Stimulated activated CD8-positive, alpha-beta memory T cell treated with anti-CD3 and anti-CD28 coated beads, Interleukin-7, amount 100 ng/mL, for 24 hours (primary cell): ENCODE measurements at places on chromosomes 2 and 18.

DNA sequence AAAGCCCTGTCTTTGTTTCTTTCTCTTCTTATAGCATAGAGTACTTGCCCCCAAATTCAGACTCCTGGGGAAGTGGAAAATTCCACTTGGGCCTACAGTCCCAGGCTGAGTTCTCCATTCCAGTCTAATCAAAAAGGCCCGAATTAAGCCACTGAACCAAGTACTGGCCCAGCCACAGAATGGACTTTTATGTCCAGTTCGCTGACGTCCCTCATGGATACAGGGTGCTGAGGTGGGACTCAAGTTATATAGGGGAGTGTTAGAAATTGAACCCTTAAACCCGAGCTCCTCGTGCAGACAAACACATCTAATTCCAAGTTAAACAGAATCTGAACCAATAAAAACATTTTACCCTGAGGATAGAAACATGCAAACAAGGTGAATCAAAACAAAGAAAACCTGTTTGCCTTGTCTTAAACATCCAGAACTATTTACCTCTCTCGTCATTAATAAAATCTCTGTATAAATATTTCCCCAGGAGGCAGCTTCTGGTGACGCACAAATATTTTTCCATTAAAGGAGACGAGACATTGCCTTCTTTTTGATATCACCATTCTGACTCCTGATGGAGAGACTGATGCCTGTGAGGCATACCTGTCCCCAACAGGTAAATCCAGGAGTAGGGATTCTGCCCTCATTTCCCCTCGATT, 136.8 kb upstream of the ARL4C start:
- no peak for DNase-seq

GRCh38 chr2:29950481-29950880, 29.1 kb upstream of the ALK start:
- no peak for DNase-seq

- no peak for DNase-seq
Measured at GRCh38 chr2:223019390-223019930, 32.5 kb upstream of the KCNE4 start.

DNA sequence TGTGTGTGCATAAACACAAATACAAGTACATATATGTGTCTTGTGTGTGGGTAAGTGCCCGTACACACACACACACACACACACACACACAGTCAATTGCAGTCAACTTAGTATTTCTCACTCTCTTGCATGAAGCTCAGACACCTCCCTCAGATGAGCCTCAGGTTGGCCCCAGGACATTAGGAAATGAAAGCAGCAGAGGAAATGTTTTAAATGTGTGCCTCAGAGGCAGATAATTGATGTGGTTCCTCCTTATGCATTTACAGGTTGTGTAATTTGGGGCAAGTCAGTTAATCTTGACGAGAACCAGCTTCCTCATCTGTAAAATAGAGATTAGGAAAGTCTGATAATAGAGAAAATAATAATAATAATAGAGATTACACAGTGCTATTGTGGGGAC, 814.0 kb upstream of the ID2 start:
- no peak for DNase-seq

- DNase-seq: no peak
Measured at GRCh38 chr2:37060446-37060845, 23.7 kb downstream of the HEATR5B start.

GRCh38 chr2:16293871-16294270, 353.5 kb downstream of the MYCN start:
- DNase-seq: no peak

DNA sequence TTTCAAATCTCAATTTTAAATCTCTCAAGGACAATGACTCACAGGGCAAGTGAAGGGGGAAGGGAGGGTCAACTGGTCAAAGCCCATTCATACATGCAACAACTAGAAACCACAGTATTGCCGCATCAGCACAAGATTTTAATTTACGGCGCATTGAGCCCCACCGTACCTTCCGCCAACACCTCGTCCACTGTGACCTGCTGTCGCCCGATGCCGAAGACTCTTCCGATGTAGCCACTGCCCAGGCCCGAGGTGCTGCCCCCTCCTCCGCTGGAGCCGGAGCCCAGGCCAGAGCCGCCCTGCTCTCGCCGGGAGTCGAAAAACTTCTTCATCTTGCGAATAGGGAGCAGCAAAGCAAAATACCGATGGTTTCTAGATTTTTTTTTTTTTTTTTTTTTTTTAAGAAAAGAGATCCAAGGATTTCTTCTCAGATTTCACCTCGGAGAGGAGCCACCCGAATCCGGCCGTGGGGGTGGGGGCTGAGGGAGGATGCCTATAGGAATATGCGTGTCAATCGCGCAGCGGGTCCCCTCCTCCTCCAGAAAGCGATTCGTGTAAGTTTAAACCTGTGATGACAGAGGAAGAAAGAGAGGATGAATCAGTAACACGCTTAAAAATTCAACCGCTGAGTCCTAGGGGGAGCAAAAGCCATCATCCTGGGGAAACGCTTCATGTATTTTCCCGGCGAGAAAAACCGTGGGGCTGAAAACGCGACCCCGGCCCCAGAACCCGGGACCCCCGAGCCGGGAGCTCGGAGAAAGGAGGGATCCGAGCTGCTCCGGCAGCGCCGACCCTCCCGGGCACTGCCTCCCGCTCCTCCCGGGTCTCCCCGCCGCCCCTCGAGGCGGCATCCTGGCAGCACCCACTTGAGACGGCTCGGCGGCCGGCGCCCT, 584 bp downstream of the AAK1 start:
- DNase-seq: peak; percentile 33

DNA sequence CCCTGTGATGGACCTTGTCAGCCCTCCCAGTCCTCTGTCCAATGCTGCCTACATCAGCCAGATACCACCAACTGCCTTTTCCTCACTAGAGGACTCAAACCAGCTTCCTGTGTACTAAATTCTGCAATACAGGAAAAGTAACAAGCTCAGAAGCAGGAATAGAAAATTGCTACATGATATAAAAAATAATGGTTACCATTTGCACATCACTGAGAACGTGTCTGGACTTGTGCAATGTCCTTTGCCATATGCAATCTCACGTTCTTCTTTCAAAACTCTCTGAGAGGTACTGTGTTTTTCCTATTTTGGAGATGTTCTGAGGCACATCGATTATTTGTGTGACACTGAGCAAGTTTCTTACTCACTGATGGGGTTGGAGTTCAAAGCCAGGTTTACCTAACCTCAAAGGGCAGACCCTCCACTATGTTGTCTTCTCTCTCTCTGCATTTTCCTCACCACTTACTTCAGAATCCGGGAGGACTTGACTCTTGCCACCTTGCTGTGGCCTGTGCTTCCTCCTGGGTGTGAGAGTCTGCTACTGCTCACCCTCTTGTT, 12.1 kb downstream of the UPP2 start:
- DNase-seq: no peak

DNA sequence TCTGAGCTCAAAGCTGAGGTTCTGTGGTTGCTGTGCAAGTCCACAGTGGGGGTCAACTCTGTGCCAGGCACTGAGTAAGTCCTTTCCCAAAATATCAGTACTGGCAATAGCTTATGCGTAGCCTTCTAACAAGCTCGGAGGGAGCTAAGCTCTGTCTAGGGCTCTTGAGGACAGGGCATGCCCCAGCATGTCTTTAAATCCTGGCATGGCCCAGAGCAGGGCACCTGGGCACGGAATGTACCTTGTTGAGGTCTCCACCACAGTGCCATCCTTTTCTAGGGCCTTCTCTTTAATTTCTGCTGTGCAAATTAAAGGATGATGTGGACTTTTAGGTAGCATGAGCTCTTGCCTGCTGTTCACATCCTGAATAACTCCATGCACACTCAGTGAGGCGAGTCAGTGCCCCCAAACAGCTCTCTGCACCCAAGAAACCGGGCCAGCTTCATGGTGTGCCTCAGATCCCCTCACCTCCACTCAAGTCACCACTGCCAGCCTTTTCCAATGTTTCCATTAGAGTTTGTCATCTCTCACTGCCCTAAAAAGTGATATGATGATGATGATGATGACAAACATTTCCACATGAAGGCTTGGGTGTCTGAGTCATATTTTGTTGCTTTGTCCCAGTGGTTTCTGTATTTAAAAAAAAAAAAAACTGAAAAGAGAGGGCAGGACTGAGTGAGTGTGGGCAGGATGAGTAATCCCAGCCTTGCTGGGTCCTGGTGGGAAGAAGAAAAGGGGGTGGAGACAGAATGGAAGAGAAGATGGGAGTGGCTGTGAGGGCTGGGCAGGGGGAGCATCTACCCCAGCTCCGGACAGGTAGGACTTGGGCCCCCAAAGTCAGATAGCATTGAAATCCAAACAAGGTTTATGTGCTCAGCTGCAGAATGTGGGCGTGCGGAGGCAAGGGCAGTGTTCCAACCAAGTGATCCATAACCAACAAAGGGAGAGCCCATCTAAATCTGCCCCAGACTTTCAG, 78.9 kb downstream of the ZBTB7C start:
- no peak for DNase-seq

GRCh38 chr2:223214394-223215253, 162.6 kb downstream of the KCNE4 start:
- no peak for DNase-seq

GRCh38 chr2:5942204-5942603, 250.0 kb downstream of the SOX11 start:
- DNase-seq: no peak

GRCh38 chr18:14933964-14934363, 186.0 kb downstream of the ANKRD30B start:
- no peak for DNase-seq

DNA sequence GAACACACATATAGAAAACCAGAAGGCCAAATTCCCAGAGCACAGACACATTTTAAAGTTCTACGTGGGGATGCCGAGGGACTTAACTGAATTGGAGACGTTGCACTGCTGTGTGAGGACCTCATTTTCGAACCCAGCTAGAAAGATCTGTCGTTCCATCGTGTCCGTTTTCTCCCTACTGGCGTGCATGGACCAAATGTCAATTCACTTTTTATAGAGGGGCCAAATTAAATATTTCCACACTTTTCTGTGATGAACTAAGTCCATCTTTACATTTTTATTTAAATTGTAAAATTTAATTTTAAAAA, 692 bp upstream of the TSHZ1 start:
- DNase-seq: no peak

DNA sequence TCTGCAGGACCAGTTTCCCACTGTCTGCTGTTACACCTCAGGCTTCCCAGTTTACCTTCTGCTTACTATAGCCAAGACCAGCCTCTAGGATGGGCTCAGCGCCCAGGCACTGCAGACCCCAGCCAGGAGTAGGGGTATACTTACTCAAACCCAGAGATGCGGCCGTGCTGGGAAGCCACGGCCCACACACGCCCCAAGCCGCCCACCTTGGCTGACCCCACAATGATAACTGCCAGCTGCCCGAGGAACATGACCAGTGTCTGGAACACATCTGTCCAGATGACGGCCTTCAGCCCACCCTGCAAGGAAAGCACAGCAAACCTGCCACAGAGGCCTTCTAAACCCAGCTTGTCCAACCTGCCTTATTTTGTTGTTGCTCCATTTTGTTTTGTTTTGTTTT, 6.6 kb upstream of the ATRAID start:
- no peak for DNase-seq

- DNase-seq: no peak
Measured at GRCh38 chr2:71629771-71630453, 176.6 kb downstream of the DYSF start.

- no peak for DNase-seq
Measured at GRCh38 chr18:36737316-36737715, 91.5 kb downstream of the TPGS2 start.

DNA sequence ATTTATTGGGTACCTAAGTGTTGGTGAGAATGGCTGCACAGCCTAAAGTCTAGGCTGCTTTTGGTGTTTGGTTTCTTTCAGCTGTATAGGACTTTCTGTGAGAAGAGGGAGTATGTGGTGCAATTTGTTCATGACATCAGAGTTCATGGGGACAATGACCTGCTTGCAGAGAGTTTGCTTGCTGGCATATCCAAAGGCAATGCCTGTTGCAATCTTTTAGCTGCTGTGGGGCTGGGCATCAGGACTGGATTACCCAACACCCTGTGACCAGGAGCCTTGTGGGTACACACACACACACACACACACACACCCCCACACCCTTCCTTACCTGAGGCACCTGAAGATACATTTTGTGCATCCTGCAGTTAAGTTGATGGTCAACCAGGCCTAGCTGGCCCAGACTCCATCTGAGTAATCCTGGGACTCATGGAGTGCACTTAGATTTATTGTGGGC, 68.4 kb downstream of the LIPG start:
- DNase-seq: no peak

DNA sequence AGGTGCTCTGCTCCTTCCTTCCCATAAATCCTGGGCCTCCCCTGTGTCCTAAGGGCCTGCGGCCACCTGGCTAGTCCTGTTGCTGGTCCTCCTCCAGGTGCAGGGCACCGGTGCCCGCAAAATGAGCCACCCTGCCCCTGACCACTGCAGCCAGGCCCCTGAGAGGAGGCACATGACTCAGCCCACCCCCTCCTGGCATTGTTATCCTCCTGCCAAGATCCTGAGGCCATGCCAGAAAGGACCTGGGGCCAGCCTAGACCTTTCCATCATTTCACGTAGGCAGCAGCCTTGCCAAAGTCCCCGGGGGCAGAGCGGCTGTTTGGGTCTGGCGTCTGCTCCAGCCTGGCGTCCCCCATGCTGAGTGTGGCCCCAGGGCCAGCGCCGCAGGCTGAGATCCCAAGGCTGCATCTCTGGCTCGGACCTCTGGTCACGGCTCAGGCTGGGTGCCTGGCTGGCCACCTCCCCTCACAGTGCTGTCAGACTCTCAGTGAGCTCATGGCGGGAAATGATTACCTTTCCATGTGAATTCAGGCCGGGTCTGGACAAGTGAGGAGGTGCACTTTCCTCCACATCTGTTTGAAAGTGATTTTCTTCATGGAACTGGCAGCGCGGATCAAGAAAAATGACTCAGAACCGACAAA, 81.0 kb downstream of the NDUFA10 start:
- no peak for DNase-seq

DNA sequence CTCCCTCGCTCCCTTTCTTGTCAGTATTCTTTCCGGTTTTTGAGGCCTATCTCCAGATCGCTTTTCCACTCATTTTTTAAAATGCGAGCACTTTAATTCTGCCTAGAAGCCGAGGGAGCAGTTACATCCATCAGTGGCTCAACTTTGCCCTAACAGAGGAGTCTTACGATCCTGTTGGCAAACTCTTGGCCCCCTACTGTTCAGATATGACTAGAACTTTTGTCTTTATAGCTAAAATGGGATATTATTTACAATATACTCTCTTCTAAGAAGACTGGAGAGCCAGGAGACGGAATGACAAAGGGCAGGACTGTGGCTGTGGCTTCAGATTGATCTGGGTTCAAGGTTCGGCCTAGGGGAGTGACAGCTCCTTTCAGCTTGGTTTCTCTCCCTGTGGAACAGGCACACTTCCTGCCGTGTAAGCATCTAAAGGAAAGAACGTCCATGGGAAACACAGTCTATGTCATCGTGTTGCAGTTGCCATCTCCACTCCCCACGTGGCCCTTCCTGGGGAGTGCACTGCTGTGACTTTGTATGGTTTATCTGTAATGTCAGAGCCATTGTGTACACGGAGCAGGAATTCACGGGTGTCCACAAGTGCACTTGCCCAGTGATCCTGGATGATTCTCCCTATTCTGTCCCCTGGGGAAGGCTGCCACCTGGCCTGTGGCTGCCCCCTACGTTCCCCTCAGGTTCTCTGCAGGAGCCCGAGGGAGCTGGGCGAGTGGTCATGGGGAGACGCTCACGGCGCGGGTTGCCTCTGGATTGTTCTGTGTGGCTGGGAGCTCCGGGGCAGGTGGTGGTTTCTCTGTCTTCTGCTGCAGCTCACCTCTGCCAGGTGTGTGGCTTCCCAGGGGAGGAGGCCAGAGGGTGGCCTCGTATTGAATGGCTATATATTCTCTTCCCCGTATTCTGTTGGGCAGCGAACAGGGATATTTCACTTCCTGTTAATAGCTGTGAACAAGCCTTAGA, 222.0 kb downstream of the LDLRAD4 start:
- no peak for DNase-seq

- no peak for DNase-seq
Measured at GRCh38 chr2:129490641-129491040, 488.8 kb upstream of the RAB6C start.

- no peak for DNase-seq
Measured at GRCh38 chr2:231104115-231104713, 20.6 kb downstream of the HTR2B start.
